ENCODE measurements at places on chromosomes 1 and 21. TPM values are rescaled to one million over a fixed set of nuclear protein-coding genes. Genes with fewer than 3 reads are reported as not detected.

The CLIC6 gene
- not detected for total RNA-seq

DNA sequence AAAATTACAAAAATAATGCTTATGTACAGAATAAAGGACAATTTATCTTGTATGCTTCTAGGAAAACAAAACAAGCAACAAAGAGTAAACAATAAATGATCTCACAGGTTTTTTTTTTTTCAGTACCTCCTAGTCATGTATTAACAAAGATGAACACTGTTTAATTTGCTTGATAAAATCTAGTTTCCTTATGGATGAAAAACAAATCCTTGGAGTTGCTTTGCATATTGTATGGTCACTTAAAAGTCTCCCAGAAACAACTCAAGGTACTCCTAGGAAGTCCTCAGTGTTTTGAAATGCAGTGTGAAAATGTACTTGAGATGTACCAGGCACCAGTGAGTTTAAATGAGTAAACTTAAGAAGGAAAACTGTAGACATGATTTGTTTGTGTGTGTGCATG is 686.0 kb upstream of the BRINP3 start:
- DNase-seq: no peak

GRCh38 chr1:174428739-174429138 is 19.0 kb upstream of the GPR52 start:
- DNase-seq: no peak

GRCh38 chr1:170247751-170248521 is 102.2 kb downstream of the NTMT2 start:
- DNase-seq: no peak

DNA sequence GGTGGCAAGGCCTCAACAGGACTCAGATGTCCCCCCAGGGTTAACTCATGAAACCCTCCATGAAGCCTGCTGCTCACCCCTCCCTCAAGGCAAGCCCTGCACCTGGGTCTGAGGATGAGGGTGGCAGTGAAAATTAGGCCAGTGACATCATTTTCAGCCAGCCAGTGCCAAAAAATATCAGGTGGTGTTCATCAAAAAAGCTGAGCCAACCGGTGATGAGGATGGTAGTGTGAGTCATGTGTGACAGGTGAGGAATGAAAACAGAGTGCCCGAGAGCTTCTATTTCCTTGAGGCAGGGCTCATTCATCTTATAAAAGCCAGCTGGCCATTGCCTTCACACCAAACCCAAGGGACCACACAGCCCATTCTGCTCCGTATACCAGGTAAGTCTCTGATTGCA is at the start of gene SPRR1A:
TSS of gene SPRR1A (plus strand) at position 339 of the 400 bp plus-strand sequence. CDS start 1,150 bp downstream, outside the sequence.
- no peak for DNase-seq
